ENCODE measurements at places on chromosomes 16 and 17.
A peak's percentile ranks its signal among the peaks of the same experiment; 100 is the strongest.

DNA sequence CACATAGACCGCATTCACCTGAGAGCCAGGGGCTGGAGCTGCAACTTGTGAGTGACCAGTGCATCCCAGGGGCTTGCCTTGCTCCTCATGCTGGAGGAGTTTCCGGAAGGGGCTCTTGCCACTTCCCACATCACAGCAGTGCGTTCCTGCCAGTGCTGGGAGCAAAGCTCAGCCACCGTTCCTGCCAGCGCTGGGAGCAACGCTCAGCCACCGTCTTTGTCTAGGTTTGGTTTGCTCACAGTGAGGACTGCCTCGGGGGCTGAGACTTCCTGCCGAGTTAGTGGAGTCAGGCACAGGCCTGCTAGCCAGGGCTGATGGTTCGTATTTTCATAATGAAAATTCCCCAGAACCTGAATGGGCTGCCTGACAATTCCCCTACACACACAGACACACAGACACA lies 5.4 kb upstream of the CHRNE start:
- no peak for DNase-seq

DNA sequence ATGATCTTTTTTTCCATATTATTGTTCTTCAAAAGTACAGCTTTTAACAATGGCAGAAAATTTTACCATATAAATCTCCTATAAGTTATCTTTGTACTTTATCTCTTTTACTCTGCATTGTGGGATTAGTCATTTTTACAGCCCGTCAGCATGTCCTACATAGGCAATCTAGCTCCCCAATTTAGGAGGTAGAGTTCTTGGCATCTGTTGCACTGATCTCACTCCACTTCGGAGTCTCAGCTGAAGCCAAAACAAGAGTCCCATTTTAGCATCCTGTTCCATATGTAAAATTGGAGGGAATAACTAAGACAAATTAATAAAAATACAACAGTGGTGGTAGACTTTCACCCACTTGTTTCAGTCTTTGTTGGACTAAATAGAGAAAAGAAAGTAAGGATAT lies 31.1 kb upstream of the PRSS54 start:
- DNase-seq: no peak

GRCh38 chr16:57110937-57111336 lies 18.6 kb downstream of the CPNE2 start:
- no peak for DNase-seq

DNA sequence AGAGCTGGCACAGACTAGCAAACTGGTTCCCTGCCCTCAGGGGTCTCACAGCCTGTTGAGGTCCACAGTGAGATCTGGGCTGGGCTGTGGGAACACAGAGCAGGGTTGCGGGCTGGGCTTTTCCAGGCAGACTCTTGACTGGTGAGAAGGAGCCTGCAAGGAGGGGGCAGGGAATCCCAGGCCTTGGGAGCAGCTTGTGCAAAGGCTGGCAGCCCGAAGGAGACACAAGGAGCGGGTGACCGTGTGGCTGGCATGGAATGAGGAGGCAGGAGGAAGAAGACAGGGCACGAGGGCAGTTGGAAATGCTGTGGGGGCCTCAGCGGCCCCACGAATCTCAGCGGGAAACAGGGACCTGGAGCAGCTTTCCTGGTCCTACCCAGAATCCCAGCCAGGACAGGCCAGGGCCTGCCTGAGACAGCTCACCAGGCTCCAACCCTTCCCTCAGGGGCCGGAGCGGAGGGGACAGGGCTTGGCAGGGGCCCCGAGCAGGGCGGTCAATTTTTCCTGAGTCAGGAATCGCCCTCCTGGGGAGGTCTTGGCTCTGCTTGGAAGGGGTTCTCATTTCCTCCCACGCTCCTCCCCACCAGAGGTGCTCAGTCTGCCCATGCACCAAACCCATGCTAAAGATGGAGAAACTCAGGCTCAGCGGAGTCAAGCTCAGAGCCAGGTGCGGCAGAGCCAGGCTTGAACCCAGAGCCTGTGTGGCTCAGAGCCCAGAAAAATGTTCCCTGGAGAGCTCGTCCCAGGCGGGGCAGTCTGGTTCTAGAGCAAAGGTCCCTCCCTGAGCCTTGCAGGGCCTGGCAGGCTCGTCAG lies 9.2 kb upstream of the SNN start:
- peak; percentile 21 for DNase-seq

GRCh38 chr17:8255499-8255898 lies 6.4 kb downstream of the PFAS start:
- DNase-seq: no peak

GRCh38 chr17:43655693-43656255 lies 5.9 kb downstream of the MEOX1 start:
- DNase-seq: no peak

DNA sequence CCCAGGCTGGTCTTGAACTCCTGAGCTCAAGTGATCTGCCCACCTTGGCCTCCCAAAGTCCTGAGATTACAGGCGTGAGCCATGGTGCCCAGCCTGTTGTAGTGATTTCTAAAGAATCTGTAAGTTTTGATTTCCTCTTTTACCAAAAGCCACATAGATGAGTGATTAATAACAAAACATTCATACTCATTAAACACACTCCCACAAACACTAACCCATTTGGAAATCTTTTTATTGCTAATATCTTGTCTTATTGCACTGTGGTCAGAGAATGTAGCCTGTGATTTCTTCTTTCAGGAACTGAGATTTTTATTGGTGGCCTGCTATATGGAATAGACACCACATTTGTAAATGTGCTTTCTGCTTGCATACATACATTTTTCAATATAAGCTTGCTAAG lies 31.6 kb downstream of the MYH10 start:
- DNase-seq: no peak

- no peak for DNase-seq
Observed at GRCh38 chr17:81741049-81741593, 29.0 kb downstream of the SLC25A10 start.

DNA sequence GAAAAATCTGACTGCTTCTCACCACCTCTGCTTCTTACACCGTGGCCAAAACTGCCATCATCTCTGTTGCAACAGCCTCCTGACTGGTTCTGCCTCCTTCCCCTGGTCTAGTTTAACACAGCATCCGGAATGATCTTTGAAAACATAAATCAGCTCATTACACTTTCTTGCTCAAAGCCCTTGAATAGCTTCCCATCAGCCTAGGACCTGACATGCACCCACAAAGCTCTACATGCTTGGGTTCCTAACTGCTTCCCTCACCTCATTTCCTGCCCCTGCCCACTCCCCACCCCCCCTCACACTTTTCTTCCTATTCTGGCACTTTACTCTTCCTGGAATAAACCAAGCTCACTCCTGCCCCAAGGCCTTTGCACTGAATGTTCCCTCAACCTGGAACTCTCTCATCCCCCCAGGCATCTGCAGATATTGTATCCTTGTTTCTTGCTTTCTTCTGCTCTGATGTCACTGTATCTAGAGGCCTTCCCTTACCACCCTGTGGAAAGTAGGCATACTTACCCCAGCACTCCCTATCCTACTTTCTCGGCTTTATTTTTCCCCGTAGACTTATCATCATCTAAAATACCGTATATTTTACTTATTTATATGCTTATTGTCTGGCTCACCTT lies 112.4 kb downstream of the FTO start:
- no peak for DNase-seq

DNA sequence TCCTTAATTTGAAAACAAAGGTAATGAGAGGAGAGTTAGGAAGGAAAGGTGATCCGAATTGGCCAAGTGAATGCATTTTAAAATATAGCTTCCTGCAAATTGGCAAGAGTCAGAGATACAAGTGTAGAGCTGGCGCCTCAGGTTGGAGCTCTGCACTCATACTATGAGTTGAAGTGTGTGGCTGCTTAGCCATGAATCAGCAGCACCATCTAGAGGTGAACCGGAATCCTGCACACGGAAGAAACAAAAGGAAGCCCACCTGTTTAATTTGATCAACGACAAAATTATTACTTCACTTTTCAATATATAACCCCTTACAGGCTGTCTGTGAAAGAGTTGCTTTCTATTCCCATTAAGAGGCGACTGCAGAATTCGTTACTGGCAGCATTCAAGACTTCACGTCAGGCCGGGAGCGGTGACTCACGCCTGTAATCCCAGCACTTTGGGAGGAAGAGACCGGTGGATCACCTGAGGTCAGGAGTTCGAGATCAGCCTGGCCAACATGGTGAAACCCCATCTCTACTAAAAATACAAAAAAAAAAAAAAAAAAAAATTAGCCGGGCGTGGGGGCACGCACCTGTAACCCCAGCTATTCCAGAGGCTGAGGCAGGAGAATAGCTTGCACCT lies 1253.7 kb upstream of the CDH8 start:
- DNase-seq: no peak

- DNase-seq: no peak
Observed at GRCh38 chr17:2436316-2436905, 35.6 kb upstream of the MNT start.

GRCh38 chr17:74130841-74131240 lies 72.6 kb upstream of the RPL38 start:
- DNase-seq: no peak

DNA sequence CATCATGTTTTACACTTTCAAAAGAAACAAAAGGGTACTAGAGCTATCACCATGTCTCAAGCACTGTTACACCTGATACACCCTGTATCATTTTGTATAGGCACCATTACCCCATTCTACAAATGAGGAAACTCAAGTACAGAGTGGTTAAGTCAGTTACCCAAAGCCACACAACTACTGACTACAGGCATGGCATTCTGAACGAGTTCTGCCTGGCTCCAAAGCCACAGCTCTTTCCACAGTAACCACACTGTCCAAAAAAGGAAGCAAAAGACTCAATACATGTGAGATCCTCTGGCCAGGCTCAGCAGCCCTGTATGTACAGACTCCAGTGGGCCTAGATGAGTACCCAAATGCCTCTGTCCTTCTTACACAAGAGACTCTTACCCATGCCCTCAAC lies 4.7 kb downstream of the DYNC1LI2 start:
- no peak for DNase-seq

GRCh38 chr16:73052576-73052975 lies 4.6 kb upstream of the ZFHX3 start:
- DNase-seq: no peak

DNA sequence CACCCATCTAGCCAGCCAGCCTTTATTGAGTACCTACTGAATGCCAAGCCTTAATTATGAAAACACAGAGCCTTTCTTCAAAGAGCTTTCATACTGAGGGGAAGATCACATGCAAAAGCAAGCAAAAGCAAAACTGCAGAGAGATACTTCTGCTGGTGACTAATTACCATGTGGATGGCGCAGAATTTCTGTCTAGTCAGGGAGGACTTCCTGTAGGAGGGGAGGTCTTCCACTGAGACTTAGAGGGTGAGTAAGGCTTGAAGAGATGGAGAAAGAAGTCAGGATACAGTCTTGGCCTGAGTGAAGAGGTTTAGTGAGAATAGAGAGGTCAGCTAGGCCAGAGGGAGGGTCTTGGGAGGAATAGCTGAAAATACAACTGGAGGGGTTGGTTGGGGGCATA lies 53.9 kb upstream of the CCL2 start:
- DNase-seq: no peak

GRCh38 chr17:82241926-82242697 lies 13.3 kb downstream of the SLC16A3 start:
- no peak for DNase-seq

DNA sequence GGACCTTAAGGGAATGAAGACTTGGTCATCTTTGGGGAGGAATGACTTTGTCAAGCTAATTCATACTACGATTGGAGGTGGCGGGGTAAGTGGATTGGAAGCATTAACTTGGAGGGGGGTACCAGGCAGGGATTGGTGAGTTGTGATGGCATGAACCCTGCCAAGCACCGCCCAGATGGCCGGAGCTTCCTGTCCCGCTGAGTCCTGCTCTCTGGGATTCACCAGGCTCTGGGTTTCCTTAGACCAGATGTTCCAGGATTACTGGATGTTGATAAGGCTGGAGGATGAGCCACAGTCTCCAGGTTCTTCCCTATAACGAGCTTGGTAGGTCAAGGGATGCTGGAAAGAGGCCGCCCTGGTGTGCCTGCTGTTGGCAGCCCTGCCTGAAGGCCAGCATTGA lies 154.9 kb downstream of the SDK2 start:
- DNase-seq: no peak

GRCh38 chr16:50742576-50743200 lies 802 bp downstream of the CYLD start:
- DNase-seq: no peak

DNA sequence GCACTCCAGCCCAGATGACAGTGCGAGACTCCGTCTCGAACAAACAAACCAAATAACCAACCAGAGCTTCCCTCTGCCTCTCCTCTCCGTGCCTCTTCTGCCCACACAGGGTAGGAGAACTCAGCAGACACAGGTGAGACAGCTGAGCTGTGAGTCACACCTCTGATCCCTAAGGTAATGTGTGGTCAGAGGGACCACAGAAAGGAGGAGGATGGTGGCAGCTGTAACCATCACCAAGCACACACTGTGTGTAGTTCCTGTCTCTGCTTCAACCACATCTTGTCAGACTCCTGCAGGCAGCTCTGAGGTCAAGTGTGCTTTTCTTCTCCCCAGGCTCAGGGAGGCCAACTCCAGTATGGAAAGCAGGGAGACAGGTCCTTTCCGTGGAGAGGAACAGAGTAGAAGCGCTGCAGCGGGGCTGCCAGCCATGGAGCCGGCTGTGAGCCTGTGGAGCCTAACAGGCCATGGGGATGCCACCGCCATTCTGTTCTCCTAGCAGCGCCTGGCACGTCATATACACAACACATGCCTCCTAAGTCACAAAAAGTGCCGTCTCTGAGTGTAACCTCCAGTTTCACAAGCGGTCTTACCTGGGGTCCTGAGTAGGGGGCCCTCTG lies 7.1 kb downstream of the NUDT16L1 start:
- DNase-seq: no peak

DNA sequence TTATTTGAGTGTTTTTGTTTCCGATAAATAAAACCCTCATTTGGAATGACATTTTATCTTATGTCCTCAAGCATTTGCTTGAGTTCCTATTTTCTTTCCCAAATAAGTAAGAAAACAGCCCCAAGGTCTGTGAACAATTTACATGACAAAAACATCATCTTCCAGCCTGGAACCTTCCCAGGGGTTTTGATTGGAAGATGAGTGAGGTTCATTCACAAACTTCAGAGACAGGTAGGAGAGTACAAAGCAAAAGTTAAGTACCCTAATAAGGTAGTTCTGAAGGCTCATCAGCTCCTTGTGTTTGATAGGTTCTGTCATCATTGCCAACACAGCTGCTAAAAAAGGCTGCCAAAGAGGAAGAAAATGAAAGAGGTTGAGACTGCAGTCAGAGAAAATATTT lies 772.8 kb downstream of the CDH8 start:
- DNase-seq: no peak

- DNase-seq: no peak
Observed at GRCh38 chr17:80516171-80516932, 28.3 kb upstream of the RPTOR start.

GRCh38 chr17:82297714-82298537 lies 19.5 kb downstream of the CD7 start:
- peak; percentile 53 for DNase-seq

DNA sequence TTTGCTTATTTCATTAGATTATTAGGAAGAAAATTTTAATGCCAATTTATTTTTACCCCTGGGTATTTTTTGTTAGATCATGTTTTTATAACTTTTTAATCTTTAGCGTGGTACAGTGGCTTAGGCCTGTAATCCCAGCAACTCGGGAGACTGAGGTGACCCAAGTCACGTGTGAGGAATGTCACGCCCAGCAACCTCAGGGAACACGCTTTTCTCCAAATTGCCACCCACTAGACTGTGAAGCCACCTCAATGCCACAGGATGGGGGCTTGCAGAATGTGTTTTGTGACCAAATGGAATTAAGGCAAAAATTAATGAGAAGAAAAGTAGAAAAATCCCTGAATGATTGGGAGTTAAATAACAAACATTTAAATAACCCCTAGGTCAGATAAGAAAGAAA lies 141.8 kb downstream of the LAT start:
- DNase-seq: no peak
